ENCODE measurements at places on chromosomes 4 and X.

DNA sequence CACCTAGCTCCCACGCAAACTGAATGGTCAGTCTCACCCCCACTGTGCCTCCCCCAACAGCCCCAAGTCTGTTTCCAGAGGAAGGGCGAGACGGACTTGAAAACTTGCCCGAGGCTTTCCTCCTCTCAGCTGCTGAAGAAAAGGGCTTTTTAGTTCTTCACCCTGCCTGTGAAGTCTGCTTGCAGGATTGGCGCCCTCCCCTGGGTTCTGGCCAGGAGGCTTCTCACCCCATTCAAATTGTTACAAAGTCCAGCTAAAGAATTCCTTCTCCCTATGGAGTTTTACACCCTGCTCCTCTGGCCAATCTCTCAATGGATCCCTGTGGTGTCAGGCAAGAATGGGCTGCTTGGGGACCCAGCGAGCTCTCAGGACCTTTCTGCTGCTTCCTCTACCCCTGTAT, 241.0 kb downstream of the AFF2 start:
- DNase-seq, result no peak

DNA sequence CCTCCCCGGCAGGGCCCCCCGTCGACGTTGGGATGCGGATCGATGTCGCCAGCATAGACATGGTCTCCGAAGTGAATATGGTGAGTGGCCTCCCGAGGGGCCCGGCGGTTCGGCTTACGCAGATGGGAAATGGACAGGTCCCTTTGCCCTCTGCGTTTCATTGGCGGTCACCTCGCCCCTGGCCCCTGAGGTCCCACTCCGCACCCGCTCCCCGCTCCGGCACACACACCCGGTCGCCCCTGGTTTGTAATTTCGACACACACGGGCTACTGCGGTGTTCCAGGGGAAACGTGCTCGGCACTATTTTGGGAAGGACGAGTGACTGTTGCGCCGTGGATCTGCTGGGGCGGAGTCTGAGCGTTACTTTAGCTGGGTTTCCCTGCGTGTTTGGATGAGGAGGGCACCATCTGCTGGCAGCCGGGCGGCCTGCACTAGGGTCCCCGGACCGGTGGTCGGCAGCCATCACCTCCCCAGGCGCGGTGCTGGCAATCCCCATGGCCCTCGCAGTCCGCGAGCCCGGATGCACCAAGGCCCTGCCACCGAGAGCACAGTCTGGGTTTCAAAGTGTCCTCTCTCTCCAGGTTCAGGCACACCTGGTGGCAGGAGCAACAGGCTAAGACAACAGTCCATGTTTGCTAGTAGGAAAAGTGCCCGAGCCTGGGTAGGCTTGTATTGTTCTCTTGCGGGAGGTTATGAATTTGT, 1.2 kb downstream of the GABRB1 start:
- DNase-seq, result peak; percentile 84

- DNase-seq, result no peak
Measured at GRCh38 chrX:66130469-66130868, 33.6 kb upstream of the HEPH start.

GRCh38 chr4:40256329-40256728, 59.5 kb downstream of the RHOH start:
- no peak for DNase-seq

DNA sequence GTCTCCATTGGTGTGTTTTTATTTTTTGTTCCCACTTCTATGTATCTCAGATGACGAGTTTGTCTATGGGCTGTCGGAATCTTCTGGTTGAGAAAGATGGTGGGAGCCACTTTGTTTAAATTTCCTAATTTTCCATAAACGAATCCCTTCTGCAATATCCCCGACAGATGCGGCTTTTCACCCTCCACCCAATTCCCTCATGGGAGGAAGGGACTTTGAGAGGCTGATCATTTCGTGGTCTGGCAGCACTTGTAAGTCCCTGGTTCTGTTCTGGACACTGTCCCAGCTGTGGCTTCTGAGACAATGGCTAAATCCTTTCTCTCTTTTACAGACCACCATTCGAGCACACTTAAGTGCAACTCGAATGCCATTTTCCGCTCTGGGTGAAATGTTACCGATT, 72.2 kb upstream of the PUDP start:
- no peak for DNase-seq

DNA sequence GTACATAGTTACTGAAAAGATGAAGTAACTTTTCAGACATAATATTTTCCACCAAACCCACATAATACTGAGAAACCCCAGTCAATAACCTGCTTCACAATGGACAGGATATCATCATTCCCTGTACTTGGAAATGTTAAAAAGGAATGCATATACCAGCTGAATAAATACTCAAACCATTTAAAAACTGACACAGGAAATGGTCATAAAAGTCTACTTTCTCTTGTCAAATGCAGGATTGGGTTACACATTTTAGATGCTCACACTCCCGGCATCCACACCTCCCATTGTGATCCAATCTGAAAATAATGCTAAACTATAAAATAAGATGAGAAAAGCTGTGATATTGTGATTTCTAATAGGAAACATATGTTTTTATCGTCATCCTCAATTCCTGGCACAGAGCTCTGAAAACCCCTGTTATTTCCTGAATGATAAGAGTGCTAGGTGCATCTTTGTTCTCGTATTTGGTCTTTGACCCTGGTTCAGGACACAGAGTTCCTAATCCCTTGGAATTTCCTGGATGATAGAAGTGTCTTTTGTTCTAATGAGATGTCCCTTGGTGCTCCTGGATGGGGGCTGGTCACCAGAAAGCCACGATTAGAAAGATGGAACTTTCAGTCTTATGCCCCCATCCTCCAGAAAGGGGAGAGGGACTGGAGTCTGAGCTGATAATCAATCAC, 821.3 kb downstream of the TRIML1 start:
- DNase-seq, result no peak

DNA sequence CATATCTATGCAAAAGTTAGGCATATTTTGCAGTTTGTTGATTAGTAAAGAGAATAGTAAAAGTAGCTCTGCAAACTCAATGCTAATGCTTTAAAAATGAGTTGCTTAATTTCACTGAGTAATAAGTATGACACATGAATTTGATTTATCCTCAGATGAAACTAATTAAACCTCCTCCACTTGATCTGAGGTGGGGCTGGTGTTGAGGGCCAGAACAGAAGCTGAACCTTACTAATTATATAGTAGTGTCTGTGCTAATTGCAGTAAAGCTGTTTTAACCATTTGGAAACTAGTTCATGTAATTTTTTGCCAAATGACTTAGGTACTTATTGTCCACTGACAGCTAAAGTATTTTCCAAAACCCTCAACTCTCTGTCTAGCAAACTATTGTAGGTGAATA, 7.7 kb upstream of the PGAM4 start:
- no peak for DNase-seq

DNA sequence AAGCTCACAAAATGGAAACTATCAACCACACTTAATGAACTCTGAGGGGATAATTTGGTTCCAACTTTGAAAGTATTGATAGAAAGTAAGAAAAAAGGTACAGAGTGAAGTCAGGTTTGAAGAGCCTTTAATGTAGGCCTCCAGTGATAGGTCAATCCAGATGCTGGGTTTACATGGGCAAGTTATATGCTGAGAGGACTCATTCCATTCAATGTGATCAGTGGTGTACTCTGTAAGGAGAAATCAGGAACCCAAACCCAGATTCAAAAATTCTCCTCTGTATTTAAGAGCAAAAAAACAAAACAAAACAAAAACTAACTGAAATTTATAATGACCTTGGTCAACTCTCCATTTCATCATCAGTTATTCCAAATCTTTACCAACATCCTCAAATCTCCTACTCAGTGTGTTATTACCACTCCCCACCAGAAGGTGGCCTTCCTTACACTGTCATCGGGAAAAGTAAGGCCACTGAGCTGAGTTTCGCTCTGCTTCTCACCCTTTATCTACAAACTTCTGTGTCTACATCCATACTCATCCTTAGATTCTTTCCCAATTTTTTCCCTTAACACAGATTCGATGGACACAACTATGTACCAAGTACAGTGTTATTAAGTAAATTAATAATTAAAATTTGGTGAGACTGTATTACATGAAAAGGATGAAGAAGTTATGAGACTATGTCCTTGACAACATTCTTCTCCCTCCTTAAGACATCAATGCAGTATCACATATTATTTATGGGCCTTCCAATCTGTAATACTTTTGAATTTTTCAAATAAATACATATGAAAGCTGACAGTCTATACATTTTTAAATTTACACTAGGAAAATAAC, 88.3 kb downstream of the ZAR1 start:
- no peak for DNase-seq

DNA sequence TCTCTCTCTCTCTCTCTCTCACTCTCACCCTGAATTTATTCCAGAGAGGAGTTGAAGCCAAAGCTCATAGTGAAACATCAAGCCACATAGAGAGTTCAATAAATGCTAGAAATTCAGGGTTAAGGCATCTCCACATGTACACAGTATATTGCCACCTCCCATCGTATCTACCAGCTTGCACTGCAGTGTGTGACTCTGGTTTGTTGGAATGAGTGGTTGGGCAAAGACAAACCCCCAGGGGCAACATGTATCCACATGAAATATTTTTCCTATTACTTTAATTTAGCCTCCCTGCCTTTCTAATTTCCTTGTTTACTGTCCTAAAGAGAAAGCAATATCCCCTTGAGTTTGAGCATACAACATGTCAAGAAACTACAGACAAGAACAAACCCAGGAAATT, 247.3 kb downstream of the SPATA18 start:
- no peak for DNase-seq

DNA sequence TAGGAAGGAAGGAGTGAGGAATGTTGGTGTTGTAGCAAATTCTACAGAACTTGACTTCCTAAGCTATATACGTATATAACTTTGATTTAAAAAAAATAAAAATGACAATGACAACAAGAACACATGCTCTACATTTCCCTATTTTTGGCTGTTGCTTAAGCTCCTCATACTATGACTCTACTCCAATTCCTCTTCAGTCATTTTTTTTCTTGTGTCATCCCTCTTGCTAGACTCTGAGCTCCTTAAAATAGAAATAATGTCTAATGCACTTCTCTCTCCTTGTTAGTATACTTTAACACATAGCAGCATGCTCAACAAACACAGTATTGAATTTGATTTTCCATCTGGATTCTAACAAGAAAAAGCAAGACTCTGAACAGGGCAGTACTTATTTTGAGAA, 144.0 kb downstream of the HDX start:
- DNase-seq, result no peak

DNA sequence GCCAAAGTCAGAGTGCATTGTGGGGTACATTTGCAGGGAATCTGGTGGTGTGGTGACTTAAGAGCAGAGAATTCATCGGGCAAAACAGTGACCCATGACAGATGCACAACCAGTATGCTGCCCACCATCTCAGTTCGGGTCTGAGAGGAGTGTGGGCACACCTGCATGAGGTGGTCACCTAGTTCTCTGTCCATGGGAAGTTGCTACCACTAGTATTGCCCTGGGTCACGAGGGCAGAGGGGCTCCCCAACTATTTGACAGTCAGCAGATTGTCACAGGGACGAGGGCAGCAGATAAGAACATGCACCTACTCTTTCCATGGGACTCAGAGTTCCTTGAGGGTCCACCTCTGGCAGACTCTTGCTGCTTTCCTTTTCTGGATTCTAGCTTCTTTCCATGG, 305.2 kb upstream of the MAOA start:
- DNase-seq, result no peak

GRCh38 chr4:24197955-24198354, 308.1 kb upstream of the PPARGC1A start:
- no peak for DNase-seq

DNA sequence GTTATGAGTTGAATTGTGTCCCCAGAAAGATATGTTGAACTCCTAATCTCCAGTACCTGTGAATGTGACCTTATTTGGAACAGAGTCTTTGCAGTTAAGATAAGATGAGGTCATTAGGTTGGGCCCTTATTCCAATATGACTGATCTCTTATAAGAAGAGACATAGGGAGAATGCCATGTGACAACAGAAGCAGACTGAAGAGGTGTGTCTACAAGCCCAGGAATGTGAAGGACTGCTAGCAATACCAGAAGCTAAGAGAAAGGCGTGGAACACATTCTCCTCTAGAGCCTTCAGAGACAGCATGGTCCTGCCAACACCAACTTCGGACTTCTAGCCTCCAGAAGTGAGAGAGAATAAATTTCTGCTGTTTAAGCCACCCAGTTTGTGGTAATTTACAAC, 22.5 kb upstream of the USP27X start:
- no peak for DNase-seq

DNA sequence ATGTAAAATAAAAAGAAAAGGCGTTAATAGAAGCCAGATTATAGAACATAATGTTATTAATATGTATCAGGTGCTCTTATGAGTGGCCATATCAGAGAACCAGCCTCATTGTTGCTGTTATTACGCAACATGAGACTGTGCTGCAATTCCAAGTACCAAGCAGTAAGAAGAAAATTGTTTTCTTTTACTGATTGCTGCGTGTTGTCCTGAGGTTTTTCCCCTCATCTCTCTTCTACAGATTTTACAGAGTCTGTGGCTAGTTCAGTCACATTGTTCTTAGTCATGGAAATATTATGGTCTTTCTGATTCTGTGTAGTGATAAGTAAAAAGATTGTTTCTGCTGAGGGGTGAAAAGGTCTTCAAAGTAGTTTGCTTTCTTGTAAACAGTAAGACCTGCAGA, 55.9 kb downstream of the NPNT start:
- no peak for DNase-seq

GRCh38 chr4:189656641-189657040, 284.0 kb upstream of the FRG1 start:
- no peak for DNase-seq

GRCh38 chrX:130108647-130109428, 1.5 kb downstream of the ELF4 start:
- no peak for DNase-seq

Measured in osteocyte (in vitro differentiated cells).